HAP-1 (cell line): ENCODE measurements at places on chromosomes 16 and 17.

DNA sequence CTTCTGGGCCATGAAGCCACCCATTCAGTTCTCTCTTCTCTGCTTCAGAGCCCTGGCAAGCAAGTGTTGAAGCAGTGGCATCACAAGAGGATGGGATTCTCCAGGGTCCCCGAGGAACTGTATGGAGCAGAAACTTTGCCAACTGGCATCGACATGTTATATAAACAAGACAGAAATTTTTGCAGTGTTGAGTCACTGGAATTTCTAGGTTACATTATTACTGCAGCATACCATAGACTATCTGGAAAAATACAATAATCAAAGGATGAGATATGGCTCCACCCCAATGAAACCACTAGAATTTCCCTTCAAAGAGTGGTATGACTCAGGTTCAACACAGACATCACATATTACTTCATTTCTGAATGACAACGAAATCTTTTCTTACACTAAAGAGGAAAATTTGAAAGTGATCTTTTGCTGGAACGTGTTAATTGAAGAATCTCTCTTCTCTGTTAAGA is 343.0 kb upstream of the DYNLRB2 start:
- DNase-seq, result no peak

DNA sequence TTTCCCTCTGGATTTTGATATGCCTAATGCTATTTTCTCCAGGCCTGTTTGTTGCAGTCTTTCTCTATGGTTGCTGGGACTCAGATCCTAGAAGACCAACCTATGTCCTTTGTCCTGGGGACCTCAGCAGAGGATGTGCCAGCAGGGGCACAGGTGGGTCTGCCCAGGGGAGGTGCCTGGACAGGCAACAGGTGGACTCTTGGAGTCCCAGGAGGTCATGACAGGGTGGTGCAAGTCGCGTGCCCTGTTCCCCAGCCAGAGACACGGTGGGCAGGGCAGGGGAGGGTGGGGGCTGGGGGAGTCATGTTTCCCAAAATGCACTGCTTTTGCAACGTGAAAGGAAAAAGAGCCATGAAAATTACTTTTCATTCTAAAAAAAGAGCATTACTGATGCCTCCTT is 26.3 kb upstream of the PLLP start:
- DNase-seq, result no peak

DNA sequence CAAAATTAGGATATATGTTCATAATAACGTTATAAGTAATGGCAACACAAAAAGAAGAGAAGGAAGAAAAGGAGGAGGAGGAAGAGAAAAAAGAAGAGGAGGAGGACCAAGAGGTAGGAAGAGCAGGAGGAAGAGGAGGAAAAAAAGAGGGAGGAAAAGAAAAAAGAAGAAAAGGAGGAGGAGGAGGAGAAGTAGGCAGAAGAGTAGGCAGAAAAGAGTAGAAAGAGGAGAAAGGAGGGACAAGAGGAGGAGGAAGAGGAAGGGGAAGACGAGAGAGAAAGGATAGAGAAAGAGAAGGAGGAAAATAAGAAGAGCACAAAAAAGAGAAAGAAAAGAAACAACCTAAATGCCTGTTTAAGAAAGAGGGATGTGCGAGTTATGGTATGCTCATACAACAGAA is 5.6 kb upstream of the CD300LB start:
- DNase-seq, result no peak

DNA sequence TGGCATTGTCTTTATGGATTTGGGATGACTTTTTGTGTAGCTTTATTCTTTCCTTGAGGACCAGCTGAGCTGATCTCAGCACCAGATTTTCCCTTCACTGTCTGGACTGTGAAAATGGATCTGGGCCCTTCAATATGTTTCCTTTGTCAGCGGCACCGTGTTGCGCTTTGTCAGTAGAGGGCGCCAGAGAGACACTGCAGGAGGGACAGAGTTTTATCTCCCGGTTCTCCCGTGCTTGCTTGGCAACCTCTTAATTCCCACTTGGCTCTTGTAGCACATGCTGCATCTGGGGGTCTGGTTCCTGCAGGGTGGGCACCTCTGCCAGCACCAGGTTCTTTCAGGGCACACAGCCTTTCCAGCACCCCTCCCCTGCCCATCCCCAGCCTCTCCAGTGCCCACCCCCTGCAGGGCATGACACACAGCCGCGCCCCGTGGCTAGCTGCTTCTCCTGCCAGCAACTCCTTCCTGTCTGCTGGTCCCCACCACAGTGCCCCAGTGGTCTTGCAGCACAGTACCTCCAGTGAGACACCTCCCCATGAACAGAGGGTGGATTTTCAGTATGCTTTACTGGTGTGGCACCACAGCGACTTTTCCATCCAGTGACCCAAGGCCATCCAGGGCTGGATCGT is 19.6 kb downstream of the OR1D5 start:
- DNase-seq, result peak; percentile 56

DNA sequence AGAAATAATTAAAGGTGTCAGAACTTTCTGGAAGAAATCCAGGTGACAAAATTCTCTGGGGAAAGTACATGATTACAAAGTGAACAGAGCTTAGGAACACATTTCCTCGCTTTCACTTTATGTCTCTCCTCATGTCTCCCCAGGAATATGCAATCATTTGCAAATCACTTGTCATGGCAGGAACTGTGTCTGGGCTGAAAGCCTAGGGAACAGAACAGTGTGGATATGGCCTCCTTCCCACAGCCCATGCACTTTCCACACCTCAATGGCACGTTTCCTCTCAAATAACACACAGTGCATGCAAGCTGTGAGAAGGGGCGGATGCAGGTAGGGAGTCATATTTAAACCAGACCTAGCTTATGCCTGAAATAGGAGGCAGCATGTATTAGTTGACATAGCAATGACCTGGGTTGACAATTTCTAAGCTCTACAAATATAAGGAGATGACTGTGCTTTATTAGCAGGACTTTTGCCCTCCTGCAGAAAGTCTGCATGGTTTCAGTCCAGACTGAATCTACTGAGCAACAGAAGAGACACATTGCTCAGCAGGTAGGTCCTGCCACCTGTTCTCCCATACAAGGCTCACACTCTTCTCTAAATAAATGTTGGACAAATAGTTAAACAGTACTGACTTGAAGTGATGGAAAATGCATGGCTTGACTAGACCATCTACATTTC is 236.0 kb upstream of the ELAC2 start:
- DNase-seq, result no peak

- no peak for DNase-seq
Measured at GRCh38 chr17:43351691-43352090, 47.1 kb upstream of the ARL4D start.

- DNase-seq, result no peak
Measured at GRCh38 chr17:49399995-49400394, 14.7 kb downstream of the PHB1 start.

- DNase-seq, result no peak
Measured at GRCh38 chr16:69520800-69521602, 44.8 kb upstream of the NFAT5 start.

GRCh38 chr17:45394913-45395568 is 37.6 kb downstream of the ARHGAP27 start:
- peak; percentile 85 for DNase-seq

DNA sequence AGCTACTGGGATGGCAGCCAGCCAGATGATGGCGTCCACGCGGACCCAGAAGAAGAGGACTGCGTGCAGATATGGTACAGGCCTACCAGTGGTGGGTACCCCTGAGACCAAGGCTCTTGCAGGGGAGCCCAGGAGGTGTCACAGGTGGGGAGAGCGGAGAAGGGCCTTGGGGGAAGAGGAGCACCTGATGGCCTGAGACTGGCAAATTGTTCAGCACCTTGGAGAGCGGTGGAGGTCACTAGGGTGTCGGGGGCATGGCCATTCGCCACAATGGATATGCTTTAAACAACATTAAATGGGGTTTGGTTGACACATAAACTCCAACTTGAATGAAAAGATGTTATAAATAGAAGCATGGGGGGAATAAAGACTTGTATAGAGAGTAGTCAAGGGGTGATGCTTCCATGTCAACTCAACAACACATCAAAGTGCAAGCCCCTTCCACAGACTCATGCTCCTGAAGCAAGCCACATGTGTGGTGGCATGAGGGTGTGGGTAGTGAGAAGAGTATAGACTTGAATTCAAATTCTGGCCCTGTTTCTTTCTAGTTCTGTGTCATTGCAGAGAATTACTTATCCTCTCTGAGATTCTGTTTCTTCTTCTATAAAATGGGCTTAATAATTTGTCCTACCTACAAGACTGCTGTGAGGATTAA is 22.2 kb downstream of the CLEC19A start:
- DNase-seq, result no peak

- DNase-seq, result peak; percentile 54
Measured at GRCh38 chr16:53768593-53768992, 64.6 kb downstream of the FTO start.

GRCh38 chr16:84851192-84852127 is 31.7 kb downstream of the CRISPLD2 start:
- no peak for DNase-seq

DNA sequence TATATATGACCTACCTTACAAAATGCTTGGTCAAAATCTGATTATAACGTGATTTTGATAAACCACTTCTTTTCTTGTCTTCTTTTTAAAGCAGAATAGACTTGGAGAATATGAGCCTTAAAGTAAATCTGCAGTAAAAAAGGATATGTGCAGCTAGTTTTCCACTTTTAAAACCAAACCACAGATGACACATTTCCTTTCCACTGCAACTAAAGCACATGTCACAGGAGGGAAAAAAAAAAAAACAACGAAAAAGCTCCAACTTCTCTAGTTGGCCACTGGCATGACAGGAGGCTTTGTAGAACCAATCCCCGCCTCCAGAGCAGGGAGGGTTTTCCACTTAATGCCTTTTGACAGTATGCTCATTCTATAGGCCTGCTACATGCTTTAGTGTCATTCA is at the start of gene EVI2A:
Gene EVI2A (minus strand): TSS at position 142 of the 400 bp plus-strand sequence. CDS start 2,609 bp downstream, outside the sequence.
- DNase-seq, result peak; percentile 26

GRCh38 chr16:87854053-87854906 is 15.0 kb downstream of the SLC7A5 start:
- DNase-seq, result no peak

- no peak for DNase-seq
Measured at GRCh38 chr16:7745276-7745675, 412.6 kb downstream of the RBFOX1 start.

GRCh38 chr16:80299416-80299815 is 241.4 kb upstream of the DYNLRB2 start:
- peak; percentile 11 for DNase-seq

DNA sequence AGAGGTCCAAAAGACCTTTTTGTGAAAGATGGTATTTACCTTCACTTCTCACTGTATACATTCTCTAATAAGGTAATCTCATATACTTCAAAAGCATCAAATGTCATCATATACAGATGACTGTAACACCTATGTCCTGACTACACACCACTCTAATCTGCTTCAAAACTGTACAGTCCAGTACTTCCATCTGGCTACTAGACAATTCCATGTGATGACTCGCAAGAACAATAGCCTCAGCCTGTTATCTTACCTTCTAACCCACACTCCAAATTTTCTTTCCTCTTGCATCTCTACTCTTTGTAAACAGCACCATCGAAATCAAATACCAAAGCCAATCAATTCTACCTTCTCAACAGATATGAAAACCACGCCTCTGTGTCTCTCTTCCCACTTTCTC is 24.1 kb downstream of the MYO1D start:
- DNase-seq, result no peak

- DNase-seq, result no peak
Measured at GRCh38 chr16:73002866-73003265, 45.1 kb downstream of the ZFHX3 start.

GRCh38 chr17:49739641-49740271 is 24.2 kb downstream of the FAM117A start:
- DNase-seq, result no peak

- DNase-seq, result no peak
Measured at GRCh38 chr17:42573095-42573494, 4.4 kb downstream of the PSMC3IP start.

DNA sequence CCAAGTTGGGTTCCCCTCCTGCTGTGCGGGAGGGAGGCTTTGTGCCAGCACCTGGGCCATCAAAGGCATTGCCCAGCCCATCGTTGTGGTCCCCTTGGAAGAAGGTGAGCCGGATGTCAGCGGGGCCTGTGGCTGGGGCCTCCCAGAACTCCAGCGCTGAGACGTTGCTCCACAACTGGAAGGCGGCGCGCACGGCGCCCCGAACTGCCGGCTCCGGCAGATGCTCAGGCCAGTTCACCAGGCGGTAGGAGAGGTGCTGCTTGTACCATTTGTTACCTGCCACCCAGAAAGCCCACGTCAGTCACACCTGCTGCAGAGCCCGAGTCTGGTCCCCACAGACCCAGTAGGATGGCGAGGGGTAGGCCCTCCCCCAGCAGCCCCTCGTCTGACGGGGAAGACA is 12.4 kb downstream of the C17orf50 start:
- no peak for DNase-seq

DNA sequence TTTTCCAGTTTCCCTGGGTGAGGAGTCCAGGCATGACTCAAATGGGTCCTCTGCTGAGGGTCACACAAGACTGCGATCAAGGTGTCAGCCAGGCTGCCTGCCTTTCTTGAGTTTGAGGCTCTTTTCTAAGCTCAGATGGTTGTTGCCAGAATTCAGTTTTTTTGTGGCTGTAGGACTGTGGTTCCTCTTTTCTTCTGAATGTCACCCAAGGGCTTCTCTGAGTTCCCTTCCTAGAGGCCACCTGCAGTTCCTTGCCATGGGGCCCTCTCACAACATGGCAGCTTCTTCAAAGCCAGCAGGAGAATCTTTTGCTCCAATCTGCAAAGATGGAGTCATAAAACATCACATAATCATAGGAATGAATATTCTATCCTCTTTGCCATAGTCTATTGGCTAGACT is 17.5 kb downstream of the LIMD2 start:
- DNase-seq, result no peak

DNA sequence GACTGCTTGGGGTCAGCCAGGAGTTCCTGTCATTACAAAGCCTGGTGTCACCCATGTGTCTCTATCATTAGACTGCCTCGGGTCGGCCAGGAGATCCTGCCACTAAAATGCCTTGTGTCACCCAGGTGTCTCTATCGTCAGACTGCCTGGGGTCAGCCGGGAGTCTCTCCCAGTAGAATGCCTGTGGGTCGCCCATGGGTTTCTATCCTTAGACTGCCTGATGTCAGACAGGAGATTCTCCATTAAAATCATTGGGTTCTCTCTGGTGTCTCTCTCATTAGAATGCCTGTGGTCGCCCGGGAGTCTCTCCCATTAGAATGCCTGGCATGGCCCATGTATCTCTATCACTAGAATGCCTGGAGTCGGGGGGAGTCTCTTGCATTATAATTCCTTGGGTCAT is 2231.0 kb downstream of the TP53TG3F start:
- DNase-seq, result no peak

- DNase-seq, result no peak
Measured at GRCh38 chr17:37480427-37480826, 9.3 kb upstream of the DUSP14 start.

DNA sequence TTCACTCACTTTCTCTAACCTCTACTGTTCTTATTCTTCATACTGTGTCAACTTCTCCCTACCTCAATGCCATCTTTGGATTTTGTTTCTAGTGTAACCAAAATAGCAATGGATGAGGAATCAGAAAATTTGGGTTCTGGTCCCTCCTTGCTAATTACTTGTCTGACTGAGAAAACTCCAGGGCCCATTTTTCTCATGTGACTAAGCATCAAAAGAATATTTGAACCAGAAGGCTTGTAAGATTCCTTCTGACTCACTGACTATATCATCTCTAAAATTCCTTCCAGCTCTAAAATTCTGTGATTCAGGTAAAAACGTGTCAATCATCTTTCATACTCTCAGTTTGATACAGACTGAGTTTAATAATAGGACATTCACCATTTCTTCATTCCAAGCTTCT is 57.9 kb downstream of the BRIP1 start:
- no peak for DNase-seq

- no peak for DNase-seq
Measured at GRCh38 chr17:44636562-44636961, 19.7 kb upstream of the MEIOC start.

- DNase-seq, result no peak
Measured at GRCh38 chr16:73601911-73602310, 554.0 kb upstream of the ZFHX3 start.

GRCh38 chr16:47956916-47957315 is 198.9 kb downstream of the ABCC12 start:
- no peak for DNase-seq
